A673 (cell line): ENCODE measurements at places on chromosomes 7 and 10. TPM values are rescaled to one million over a fixed set of nuclear protein-coding genes. Genes with fewer than 3 reads are reported as not detected.

DNA sequence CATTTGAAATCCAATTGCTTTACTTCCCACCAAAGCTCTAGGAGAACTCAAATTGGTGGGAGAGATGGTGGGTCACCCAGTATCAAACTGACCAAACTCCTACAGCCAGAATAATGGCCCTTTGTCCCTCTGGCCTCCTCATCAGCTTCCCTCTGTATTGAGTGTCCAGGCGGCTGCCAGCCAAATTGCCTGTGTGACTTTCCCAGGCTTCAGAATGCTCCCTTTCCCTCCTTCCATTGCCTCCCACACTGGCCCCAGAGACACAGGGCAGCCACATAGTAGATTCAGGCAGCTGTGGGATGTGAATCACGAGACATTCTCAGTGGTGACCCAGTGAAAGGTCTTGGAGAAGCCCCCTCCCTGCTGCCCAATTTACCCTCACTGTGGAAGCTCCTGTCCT, 12.7 kb upstream of the VDAC2 start:
- H3K27ac ChIP-seq = no peak overlapping the region
- H3K4me1 ChIP-seq = no peaks in the 10 kb centered on the region
- H3K4me3 ChIP-seq = no peak overlapping the region

- H3K36me3 ChIP-seq = no peaks in the 10 kb centered on the region
- H3K4me3 ChIP-seq = no peak overlapping the region
- peaks cover 15% of the 10 kb centered on the region for H3K4me1 ChIP-seq
- no peaks in the 10 kb centered on the region for H3K27me3 ChIP-seq
- DNase-seq = no peak
- H3K27ac ChIP-seq = no peak overlapping the region
Measured at GRCh38 chr7:81159402-81159801, 240.6 kb upstream of the SEMA3C start.

DNA sequence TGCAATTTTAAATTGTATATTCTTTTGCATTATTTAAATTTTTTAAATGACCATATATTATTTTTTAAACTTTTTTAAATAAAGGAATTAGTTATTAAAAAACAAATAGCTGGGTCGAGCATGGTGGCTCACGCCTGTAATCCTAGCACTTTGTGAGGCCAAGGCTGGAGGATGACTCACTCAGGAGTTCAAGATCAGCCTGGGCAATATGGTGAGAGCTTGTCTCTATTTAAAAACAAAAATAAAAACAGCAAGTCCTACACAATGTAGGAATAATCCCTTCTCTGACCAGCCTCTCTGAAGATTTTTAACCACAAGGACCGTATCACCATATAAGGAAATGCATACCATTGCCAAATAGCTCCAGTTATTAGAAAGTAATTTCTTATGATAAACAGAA, 19.6 kb downstream of the NOC3L start:
- no peaks in the 10 kb centered on the region for H3K27me3 ChIP-seq
- H3K4me1 ChIP-seq = no peaks in the 10 kb centered on the region
- H3K4me3 ChIP-seq = no peak overlapping the region

GRCh38 chr7:22485189-22485588, 14.8 kb downstream of the STEAP1B start:
- H3K4me1 ChIP-seq = peaks cover 3% of the 10 kb centered on the region
- no peak overlapping the region for H3K27ac ChIP-seq
- no peak for DNase-seq
- no peaks in the 10 kb centered on the region for H3K27me3 ChIP-seq
- H3K36me3 ChIP-seq = peaks cover 28% of the 10 kb centered on the region
- no peak overlapping the region for H3K4me3 ChIP-seq

Gene SPDYE1
- total RNA-seq = not detected in 2 replicates

DNA sequence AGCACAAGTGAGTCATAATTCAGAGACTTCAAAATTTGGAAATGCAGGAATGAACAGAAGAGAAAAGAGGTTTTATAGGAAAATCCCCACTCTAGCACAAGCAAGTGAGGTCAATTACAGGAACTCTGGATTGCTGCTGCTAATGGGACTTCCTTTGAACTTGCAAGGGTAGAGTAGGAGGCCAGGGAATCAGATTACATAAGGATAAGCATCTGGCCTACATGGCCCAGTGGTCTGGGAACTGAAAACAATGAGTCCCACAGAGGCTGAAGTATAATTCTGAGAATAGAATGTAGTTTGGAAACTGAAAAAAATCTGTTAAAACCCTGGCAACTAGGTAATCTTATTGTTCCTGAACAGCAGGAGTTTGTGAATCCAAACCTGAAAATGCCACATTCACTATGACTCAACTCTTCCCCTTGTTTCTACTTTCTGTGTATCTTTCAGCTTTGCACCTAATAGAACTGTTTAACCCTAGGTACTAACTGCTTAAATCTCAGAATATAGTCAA, 66.5 kb downstream of the CTNNA3 start:
- no peaks in the 10 kb centered on the region for H3K36me3 ChIP-seq
- H3K27ac ChIP-seq = no peak overlapping the region
- H3K4me3 ChIP-seq = no peak overlapping the region
- peak; percentile 17 for DNase-seq

Gene KEL
- total RNA-seq = not detected in 2 replicates

Gene CALHM1
- not detected in 2 replicates for total RNA-seq

DNA sequence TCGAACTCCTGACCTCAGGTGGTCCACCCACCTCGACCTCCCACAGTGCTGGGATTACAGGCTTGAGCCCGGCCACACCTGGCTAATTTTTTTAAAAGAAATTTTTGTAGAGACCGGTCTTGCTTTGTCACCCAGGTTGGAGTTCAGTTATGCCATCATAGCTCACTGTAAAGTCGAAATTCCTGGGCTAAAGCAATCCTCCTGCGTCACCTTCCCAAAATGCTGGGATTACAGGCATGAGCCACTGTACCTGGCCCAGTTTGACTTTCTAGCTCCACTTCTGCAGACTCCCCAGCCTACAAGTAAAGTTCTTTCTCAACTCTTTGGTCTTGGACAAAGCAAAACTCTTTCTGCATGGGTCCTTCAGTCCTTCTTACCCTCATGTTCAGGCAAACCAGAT, 214.1 kb downstream of the SKIDA1 start:
- no peaks in the 10 kb centered on the region for H3K36me3 ChIP-seq
- H3K4me3 ChIP-seq = no peak overlapping the region
- no peaks in the 10 kb centered on the region for H3K27me3 ChIP-seq
- H3K27ac ChIP-seq = no peak overlapping the region
- H3K4me1 ChIP-seq = peaks cover 24% of the 10 kb centered on the region

Gene FLNC
- total RNA-seq = 6.5 and 7.8 TPM in 2 replicates

DNA sequence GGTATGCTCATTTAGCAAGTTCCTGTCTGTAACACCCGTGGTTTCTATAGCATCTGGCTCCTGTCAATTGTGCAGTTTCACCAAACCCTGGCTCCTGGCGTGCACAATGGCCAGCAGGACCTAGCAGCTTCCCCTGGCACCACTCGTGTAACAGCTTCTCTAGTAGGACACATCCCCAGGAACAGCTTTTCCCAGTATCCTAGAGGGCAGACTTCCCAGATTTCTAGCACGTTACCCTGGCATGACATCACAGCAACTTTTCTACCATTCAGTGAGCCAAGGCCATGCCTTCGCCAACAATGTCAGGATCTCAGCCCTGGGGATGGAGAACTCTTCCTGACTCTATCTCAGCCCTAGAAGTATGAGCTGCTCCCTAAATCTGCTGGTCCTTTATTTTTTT, 6.5 kb downstream of the YME1L1 start:
- DNase-seq = no peak
- H3K36me3 ChIP-seq = peaks cover 60% of the 10 kb centered on the region
- H3K4me3 ChIP-seq = no peak overlapping the region
- H3K4me1 ChIP-seq = peaks cover 6% of the 10 kb centered on the region

Gene TMEM176B
- 2.2 and 2.3 TPM in 2 replicates for total RNA-seq

- no peaks in the 10 kb centered on the region for H3K36me3 ChIP-seq
- peak; percentile 82 for DNase-seq
- no peaks in the 10 kb centered on the region for H3K27me3 ChIP-seq
Measured at GRCh38 chr7:116393654-116394053, 105.9 kb upstream of the CAV2 start.

Gene PRR15
- 0.17 TPM in 1 of 2 replicates, not detected in the other for total RNA-seq

- no peaks in the 10 kb centered on the region for H3K27me3 ChIP-seq
- peaks cover 31% of the 10 kb centered on the region for H3K4me1 ChIP-seq
- peak; percentile 63 for DNase-seq
Measured at GRCh38 chr10:24947304-24948097, 4.9 kb downstream of the PRTFDC1 start.

- H3K4me3 ChIP-seq = no peak overlapping the region
- DNase-seq = no peak
- H3K36me3 ChIP-seq = no peaks in the 10 kb centered on the region
- no peaks in the 10 kb centered on the region for H3K27me3 ChIP-seq
- no peak overlapping the region for H3K27ac ChIP-seq
- peaks cover 2% of the 10 kb centered on the region for H3K4me1 ChIP-seq
Measured at GRCh38 chr10:129695671-129696070, 228.6 kb downstream of the MGMT start.

DNA sequence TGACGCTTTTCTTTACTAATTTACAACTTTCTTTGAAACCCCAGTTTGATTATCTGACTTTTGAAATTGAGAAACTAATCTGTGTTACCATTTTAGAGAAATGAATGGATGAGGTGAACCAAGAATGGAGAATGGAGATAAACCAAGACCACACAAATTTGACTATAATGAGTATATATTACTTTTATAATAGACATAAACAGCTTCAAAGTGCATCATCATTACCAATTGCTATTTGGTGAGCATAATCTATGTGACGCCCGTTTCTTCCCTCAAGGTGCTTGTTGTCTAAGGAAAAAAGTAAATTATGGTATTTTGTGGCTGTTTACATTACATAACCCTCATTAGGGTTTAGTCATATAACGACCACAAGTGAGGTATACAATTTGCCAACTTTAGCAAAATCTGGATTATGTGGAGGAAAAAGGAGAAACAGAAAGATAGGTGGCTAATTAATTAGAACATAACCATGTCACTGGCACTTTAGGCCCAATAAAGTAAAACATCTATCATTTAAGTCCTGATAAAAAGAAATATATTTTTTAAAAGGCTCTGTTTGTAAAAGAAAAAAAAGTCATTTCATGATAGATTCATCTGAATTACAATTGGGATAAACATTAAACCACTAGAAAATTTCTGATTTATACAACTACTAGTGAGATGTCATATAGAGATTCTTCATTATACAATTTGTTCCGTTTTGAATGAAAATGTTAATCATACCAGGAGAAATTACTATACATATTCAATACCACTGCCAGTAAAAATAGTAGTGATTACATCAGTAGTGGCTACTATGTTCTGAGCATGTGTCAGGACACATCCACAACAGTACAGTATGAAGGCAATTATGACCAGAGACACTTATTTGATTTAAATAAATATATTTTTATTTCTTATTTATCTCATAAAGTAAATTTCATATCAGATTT, 118.2 kb upstream of the FAM133B start:
- DNase-seq = no peak
- no peak overlapping the region for H3K4me3 ChIP-seq
- H3K4me1 ChIP-seq = no peaks in the 10 kb centered on the region

Gene SGCE
- 49.2 and 52.9 TPM in 2 replicates for total RNA-seq

DNA sequence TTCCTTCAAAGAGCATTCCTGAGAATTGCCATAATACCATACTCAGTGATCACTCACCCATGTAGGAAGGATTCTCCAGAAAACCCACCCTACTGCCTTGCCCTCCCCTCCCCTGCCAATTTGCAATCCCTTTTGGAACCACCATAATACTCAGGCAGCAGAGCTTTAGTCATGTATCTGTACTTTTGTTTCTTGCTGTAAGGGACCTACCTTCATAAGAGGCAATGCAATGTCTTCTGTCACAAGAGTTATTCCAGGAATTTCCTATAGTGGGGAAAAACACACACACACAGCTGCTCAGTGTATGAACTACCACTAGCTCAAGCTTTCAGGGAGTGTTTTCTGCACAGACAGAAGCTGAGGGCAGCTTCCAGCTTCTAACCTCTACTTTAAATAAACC, 67.0 kb downstream of the GSAP start:
- no peaks in the 10 kb centered on the region for H3K27me3 ChIP-seq
- no peak overlapping the region for H3K27ac ChIP-seq
- no peak overlapping the region for H3K4me3 ChIP-seq
- H3K36me3 ChIP-seq = no peaks in the 10 kb centered on the region
- no peak for DNase-seq
- H3K4me1 ChIP-seq = no peaks in the 10 kb centered on the region

Gene CTAGE15
- total RNA-seq = not detected in 2 replicates

Gene PIK3AP1
- 0.24 and 0.37 TPM in 2 replicates for total RNA-seq

DNA sequence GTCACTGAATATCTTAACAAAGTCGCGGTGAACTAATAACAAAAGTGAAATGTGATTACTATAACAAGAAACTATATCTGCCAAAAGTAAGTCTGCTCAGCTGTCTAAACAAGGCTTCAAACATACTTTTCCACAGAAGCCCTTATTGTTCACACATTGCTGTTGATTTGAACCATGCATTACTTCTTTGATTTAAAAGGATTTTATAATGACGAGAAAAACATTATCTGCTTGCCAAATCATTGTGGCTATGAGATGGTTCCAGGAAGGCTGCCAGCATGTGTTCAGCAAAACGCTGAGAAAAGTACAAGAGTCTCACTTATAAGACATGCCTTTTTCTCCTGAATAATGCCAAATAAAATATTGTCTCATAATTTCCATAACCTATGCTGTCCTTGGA, 24.4 kb downstream of the RNF133 start:
- H3K36me3 ChIP-seq = no peaks in the 10 kb centered on the region
- H3K27ac ChIP-seq = peak overlapping the region; percentile 37
- H3K27me3 ChIP-seq = no peaks in the 10 kb centered on the region
- DNase-seq = peak; percentile 66
